ENCODE measurements at places on chromosomes 2 and 18. TPM values are rescaled to one million over a fixed set of nuclear protein-coding genes. Genes with fewer than 3 reads are reported as not detected.

GRCh38 chr2:175861958-175862357, 140.1 kb downstream of the LNPK start:
- no peak overlapping the region for H3K4me3 ChIP-seq
- H3K36me3 ChIP-seq, result no peaks in the 10 kb centered on the region
- no peak overlapping the region for H3K27ac ChIP-seq
- no peaks in the 10 kb centered on the region for H3K27me3 ChIP-seq

DNA sequence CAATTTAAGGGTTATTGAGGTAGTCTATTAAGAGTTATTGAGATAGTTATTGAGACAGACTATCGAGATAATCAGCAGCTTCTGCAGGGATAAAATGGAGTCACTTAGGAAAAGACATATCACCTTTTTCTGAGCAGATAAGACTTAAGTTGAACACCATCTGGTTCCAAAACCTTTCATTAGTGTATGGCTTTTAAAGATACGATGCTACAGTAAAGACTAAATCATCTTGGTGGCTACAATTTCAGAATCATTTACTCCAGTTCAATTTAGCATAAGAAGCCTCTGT, 68.6 kb upstream of the DNAJC10 start:
- no peak overlapping the region for H3K27ac ChIP-seq
- no peaks in the 10 kb centered on the region for H3K36me3 ChIP-seq
- H3K27me3 ChIP-seq, result no peaks in the 10 kb centered on the region
- H3K4me3 ChIP-seq, result no peak overlapping the region

DNA sequence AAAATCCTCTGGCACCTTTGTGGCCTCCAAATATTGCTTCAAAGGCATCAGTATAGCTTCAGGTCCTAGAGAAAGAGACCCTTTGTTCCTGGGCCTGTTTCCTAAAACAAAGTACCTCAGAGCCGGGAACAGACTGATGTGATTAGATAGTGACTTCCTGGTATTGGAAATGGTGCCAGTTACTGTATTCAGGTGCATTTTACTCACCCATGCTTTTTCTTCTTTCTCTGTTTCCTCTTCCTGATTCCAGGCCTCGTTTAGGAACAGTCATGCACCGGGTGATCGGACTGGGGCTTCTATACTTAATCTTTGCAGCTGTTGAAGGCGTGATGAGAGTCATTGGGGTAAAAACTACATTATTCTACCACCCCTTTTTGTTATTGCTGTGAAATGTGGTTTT, 34.3 kb downstream of the TMEM87B start:
- DNase-seq, result no peak
- no peaks in the 10 kb centered on the region for H3K4me1 ChIP-seq
- H3K27me3 ChIP-seq, result no peaks in the 10 kb centered on the region
- no peak overlapping the region for H3K27ac ChIP-seq

DNA sequence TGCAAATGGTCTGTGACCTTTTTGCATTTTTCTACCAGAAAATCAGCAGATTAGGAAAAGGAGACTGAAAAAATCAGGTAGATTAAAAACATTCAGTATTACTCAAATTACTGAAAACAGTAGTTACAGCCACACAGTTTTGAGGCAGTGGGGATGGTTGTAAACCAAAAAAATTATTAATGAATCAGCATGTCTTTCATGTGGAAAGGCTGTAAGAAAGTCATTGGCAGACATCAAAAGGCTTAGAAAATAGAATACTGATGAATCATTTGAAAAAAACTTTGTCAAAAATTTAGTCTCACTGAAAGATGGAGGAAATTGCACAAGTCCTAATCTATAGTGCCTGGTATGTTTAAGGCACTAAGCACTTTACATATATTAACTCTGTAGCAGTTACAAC, 133.9 kb upstream of the GCFC2 start:
- H3K4me1 ChIP-seq, result no peaks in the 10 kb centered on the region
- no peaks in the 10 kb centered on the region for H3K36me3 ChIP-seq
- no peak overlapping the region for H3K27ac ChIP-seq
- no peak overlapping the region for H3K4me3 ChIP-seq
- no peaks in the 10 kb centered on the region for H3K27me3 ChIP-seq
- DNase-seq, result no peak

- H3K27me3 ChIP-seq, result no peaks in the 10 kb centered on the region
- no peak overlapping the region for H3K4me3 ChIP-seq
- H3K36me3 ChIP-seq, result no peaks in the 10 kb centered on the region
- peaks cover 8% of the 10 kb centered on the region for H3K4me1 ChIP-seq
Observed at GRCh38 chr2:8392098-8392866, 289.6 kb upstream of the ID2 start.

- DNase-seq, result no peak
- no peaks in the 10 kb centered on the region for H3K27me3 ChIP-seq
- H3K27ac ChIP-seq, result no peak overlapping the region
- no peaks in the 10 kb centered on the region for H3K36me3 ChIP-seq
- no peak overlapping the region for H3K4me3 ChIP-seq
- no peaks in the 10 kb centered on the region for H3K4me1 ChIP-seq
Observed at GRCh38 chr2:142734231-142734630, 143.2 kb upstream of the KYNU start.

GRCh38 chr2:232419245-232420072, 12.8 kb downstream of the ALPG start:
- no peak overlapping the region for H3K27ac ChIP-seq
- peak overlapping the region; percentile 14 for H3K4me3 ChIP-seq
- H3K27me3 ChIP-seq, result peaks cover 73% of the 10 kb centered on the region
- no peak for DNase-seq
- no peaks in the 10 kb centered on the region for H3K36me3 ChIP-seq
- H3K4me1 ChIP-seq, result peaks cover 22% of the 10 kb centered on the region

- peaks cover 34% of the 10 kb centered on the region for H3K27me3 ChIP-seq
- no peak for DNase-seq
- no peak overlapping the region for H3K4me3 ChIP-seq
- no peaks in the 10 kb centered on the region for H3K36me3 ChIP-seq
Observed at GRCh38 chr2:127669056-127669455, 6.3 kb downstream of the LIMS2 start.

- no peaks in the 10 kb centered on the region for H3K4me1 ChIP-seq
- H3K27ac ChIP-seq, result no peak overlapping the region
- DNase-seq, result no peak
- H3K27me3 ChIP-seq, result no peaks in the 10 kb centered on the region
- H3K36me3 ChIP-seq, result no peaks in the 10 kb centered on the region
Observed at GRCh38 chr2:62450716-62451191, 55.2 kb downstream of the TMEM17 start.

GRCh38 chr2:124874676-124875075, 849.6 kb downstream of the CNTNAP5 start:
- no peaks in the 10 kb centered on the region for H3K27me3 ChIP-seq
- H3K4me1 ChIP-seq, result no peaks in the 10 kb centered on the region
- H3K36me3 ChIP-seq, result no peaks in the 10 kb centered on the region
- H3K4me3 ChIP-seq, result no peak overlapping the region
- H3K27ac ChIP-seq, result no peak overlapping the region

The IMMT gene
- total RNA-seq, result 63.2 TPM

The CCDC150 gene
- total RNA-seq, result 6.2 TPM

The CMPK2 gene
- 7.0 TPM for total RNA-seq

The EVX2 gene
- total RNA-seq, result 3.7 TPM

The DOK6 gene
- 2.0 TPM for total RNA-seq

The IL36B gene
- total RNA-seq, result not detected

The WDR35 gene
- total RNA-seq, result 4.6 TPM

The CDK15 gene
- total RNA-seq, result 4.0 TPM

All from hepatocyte (in vitro differentiated cells).